Astrocyte (in vitro differentiated cells and primary cell): ENCODE measurements at places on chromosomes 1 and 21. TPM values are rescaled to one million over a fixed set of nuclear protein-coding genes. Genes with fewer than 3 reads are reported as not detected.
A peak's percentile ranks its signal among the peaks of the same experiment; 100 is the strongest.

- DNase-seq: no peak
Measured at GRCh38 chr1:19771350-19771749, 28.4 kb downstream of the TMCO4 start.

GRCh38 chr1:208151728-208152598 lies 92.2 kb downstream of the PLXNA2 start:
- DNase-seq: no peak

LCE1E gene
- not detected in 2 replicates for total RNA-seq

DNA sequence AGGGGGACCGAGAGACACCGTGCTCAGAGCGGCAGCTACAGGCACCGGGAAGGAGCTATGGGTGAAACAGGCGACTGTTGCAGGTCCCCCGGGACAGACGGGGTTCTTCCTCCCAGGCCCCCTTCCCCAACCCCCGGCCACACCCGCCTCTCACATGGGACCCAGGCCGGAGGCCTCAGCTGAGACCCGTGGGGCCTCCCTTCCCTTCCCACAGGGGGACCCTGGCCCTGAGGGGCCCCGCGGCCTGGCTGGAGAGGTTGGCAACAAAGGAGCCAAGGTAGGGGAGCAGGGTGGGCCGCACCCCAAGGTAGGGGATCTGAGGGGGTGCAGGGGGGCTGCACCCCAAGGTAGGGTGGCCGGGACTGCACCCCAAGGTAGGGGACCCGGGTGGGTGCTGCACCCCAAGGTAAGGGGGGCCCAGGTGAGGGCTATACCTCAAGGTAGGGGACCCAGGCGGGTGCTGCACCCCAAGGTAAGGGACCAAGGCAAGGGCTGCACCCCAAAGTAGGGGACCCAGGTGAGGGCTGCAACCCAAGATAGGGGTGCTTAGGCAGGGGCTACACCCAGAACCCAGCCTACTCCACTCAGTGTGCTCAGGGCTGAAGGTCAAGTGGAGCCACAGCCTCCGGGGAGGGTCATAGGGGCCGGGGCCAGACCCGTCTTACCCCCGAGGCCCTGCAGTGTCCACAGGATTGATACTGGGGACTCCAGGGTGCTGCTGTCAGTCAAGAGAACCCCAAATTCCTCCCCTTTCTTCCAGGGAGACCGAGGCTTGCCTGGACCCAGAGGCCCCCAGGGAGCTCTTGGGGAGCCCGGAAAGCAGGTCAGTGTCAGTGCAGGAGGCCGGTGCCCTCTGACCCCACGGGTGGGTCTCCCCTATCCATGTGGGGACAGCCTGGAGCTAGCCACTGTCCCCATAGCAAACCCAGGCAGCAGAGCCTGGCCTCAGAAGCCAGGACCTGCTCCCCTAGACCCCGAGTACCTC lies 22.7 kb downstream of the COL6A2 start:
- no peak for DNase-seq

DNA sequence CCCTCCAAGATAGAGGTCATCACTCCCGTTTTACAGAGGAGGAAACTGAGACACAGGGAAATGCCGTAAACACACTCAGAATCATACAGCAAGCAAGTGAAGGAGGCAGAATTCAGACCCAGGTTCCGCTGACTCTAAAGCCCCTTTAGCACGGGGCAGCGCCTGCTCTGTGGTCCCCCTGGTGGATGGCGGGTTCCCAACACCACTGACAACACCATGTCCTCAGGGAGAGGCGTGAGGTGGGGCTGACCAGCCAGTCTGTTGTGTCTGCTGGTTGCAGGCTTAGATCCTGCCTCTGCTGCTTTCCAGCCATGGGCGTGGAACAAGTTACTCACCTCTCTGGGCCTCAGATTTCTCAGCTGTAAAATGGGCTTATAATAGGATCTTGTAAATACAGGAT lies 617.3 kb downstream of the MATN1 start:
- no peak for DNase-seq

LRRC47 gene
- total RNA-seq: 48.7 and 51.5 TPM in 2 replicates

GRCh38 chr1:21349693-21350092 lies 59.4 kb upstream of the ECE1 start:
- DNase-seq: no peak

- no peak for DNase-seq
Measured at GRCh38 chr1:11576109-11576875, 77.9 kb downstream of the FBXO2 start.

C1QA gene
- total RNA-seq: not detected in 2 replicates

- no peak for DNase-seq
Measured at GRCh38 chr1:244280201-244280600, 171.5 kb downstream of the ADSS2 start.

CYP4B1 gene
- total RNA-seq: not detected in 2 replicates

DNA sequence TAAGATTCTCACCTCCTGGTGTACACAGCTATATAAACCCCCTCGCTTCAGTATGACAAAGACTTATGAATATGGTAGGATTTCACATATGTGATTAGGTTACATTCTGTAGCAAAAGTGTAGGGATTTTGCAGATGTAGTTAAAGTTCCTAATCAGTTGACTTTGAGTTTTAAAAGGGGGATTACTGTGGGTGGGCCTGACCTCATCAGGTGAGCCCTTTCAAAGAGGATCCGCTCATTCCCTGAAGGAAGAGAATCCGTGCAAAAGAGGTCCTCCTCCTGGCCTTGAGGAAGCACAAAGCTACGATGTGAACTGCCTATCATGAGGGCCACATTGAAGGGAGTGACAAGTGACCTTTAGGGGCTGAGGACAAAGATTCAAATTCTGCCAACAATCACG lies 30.6 kb upstream of the KAZN start:
- no peak for DNase-seq

GRCh38 chr1:171625225-171625624 lies 3.2 kb downstream of the MYOCOS start:
- no peak for DNase-seq

GRCh38 chr1:77308889-77309621 lies 27.2 kb downstream of the AK5 start:
- DNase-seq: no peak

ACTA1 gene
- 16.2 and 19.0 TPM in 2 replicates for total RNA-seq

DNA sequence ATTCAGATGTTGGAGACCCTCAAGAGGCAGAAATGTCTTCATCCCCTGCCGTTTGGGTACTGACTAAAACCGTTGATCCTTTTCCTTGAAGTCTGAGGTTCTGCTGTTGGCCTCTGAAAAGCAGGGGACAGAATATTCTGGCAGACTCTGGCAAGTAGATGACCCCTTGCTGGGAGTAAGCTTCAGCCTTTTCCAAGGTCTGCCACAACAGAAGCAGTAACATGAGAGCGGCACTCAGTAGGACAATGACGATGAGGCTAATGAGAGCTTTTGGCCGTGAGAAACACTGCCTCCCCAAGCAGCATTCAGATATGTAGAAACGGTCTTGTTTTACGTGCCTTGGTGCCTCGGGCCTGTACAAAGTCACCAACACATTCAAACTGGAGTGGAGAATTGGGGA lies 143.7 kb downstream of the ST6GALNAC5 start:
- DNase-seq: no peak

DNA sequence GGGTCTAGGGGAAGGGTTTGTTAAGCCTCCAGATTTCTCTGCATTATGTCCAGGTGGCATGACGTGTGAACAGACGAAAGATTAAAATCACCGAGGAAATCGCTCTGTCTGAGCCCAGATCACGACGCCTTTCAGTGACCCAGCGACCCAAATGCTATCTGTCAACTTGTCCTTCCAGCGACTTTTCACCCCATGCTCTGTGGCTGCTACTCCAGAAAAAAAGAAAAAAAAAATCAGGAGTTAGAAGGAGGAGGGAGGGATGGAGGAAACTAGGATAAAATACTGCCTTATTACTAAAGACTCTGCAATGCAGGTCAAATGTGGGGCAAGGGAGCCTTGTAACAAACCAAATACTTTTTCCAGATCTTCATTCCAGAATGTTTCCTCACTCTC lies 352.0 kb downstream of the NUF2 start:
- peak; percentile 36 for DNase-seq

DNA sequence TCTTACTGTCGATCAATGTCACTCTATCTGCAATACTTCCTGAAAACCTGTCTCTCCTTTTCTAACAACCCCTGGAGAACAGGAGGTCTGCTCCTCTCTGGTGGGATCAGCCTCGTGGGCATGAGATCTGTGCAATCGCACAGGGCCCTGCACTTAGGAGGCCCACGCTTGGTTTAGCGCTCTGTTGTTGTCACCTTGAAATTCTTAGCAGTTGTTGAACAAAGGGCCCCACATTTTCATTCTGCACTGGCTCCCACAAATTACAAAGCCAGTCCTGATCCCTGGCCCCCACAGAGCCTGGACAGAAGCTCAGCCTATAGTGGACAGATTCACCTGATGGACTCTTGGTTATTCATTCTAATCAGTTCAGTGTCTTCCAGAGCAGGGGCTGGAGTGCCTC lies 18.6 kb downstream of the SPOCD1 start:
- no peak for DNase-seq

DNA sequence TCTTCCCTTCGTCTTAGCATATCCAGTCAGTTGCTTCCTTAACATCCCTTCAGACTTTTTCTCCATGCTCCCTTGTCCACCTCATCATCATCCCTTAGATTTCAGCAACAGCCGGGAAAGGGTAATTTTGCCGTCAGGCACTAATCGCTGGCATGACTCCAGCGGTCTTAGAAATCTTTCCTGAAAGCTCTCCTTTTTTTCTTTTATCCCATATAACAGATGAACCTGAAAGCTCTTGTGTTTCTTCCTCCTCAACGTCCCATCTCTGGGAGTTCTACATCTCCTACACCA lies 10.4 kb upstream of the BOLA1 start:
- DNase-seq: no peak

GRCh38 chr1:27027575-27028250 lies 15.1 kb upstream of the TENT5B start:
- DNase-seq: no peak

DNA sequence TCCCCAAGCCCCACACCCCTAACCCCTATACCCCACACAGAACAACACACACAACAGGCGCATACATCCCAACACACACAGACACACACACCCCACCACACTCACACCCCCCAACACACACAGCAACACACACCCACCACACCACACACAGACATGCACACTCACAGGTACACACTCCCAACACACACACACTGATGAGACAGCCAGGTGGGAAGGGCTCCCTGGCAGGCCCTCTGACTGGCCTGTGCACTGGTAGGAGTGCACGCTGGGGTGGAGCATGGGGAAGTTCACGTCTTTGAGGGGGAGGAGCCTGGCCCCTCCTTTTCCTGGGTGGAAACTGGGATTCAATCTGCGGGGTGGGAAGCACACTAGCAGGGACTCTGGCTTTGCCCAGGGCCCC lies 116.7 kb downstream of the RHOU start:
- DNase-seq: no peak

DNA sequence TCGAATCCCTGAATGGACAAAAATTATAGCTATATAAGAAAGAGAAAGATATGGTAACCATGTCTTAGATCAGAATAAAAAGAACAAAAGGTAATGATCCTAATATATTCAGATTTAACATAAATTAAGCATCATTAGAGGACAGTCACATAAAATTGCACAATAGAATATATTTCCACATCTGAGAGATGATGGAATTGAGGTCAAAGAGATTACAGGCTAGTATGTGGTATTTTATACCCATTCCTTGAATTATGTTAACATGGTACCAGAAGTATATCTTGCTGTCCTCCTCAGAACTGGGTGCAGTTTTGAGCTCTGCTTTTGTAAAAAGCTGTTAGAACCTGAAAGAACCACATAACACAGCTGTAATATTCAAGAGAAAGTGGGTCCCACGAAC lies 245.6 kb upstream of the HOOK1 start:
- DNase-seq: no peak

TMPRSS3 gene
- total RNA-seq: not detected in 2 replicates

PROK1 gene
- total RNA-seq: not detected in 2 replicates

DNA sequence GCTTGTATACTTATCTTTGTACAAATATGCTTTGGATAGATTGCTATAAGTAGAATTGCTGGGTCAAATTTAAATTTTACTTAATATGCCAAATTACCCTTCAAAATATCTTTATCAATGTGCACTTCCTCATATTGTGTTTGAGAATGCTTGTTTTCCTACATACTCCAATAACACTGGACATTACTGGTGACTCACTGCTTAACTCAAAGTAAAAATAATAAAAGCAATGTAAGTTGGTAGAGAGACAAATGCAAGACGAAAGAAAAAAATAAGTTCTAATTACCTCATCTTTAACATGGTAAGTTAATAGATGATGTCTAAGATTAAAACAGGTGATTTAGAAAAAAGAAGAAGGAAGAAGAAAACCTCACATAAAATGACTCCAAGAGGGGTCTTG lies 7.9 kb upstream of the SH3GLB1 start:
- peak; percentile 31 for DNase-seq

DNA sequence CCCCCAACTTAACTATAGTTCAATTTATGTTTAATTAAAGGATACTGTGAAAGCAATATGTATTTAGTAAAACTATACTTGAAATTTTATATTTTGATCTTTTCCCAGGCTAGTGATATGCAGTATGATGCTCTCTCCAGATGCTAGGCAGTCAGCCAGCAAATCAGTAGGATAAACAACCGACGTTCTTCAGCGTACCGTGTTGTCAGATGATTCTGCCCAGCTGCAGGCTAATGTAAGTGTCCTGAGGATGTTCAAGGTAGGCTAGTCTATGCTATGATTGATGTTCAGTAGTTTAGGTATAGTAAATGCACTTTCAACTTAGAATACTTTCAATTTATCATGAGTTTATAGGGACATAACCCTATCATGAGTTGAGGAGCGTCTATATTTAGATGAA lies 762.6 kb downstream of the MRPL39 start:
- DNase-seq: no peak

KCNQ4 gene
- 0.89 and 1.5 TPM in 2 replicates for total RNA-seq

- DNase-seq: no peak
Measured at GRCh38 chr1:117375327-117375726, 8.1 kb downstream of the MAN1A2 start.

GRCh38 chr1:211013346-211014240 lies 120.4 kb downstream of the KCNH1 start:
- DNase-seq: no peak

GRCh38 chr1:112508278-112509004 lies at the start of gene WNT2B:
TSS of gene WNT2B (plus strand) at chr1:112508965. CDS start at chr1:112509263, 298 bp downstream.
- DNase-seq: no peak

- no peak for DNase-seq
Measured at GRCh38 chr1:178688244-178688643, 36.8 kb upstream of the RALGPS2 start.

GRCh38 chr21:41425954-41426675 lies at the start of gene MX1:
TSS of gene MX1 (plus strand) at chr21:41426239. CDS start at chr21:41432071, 5,832 bp downstream.
- peak; percentile 10 for DNase-seq

GRCh38 chr21:46004168-46004861 lies 22.7 kb downstream of the COL6A1 start:
- no peak for DNase-seq

DNA sequence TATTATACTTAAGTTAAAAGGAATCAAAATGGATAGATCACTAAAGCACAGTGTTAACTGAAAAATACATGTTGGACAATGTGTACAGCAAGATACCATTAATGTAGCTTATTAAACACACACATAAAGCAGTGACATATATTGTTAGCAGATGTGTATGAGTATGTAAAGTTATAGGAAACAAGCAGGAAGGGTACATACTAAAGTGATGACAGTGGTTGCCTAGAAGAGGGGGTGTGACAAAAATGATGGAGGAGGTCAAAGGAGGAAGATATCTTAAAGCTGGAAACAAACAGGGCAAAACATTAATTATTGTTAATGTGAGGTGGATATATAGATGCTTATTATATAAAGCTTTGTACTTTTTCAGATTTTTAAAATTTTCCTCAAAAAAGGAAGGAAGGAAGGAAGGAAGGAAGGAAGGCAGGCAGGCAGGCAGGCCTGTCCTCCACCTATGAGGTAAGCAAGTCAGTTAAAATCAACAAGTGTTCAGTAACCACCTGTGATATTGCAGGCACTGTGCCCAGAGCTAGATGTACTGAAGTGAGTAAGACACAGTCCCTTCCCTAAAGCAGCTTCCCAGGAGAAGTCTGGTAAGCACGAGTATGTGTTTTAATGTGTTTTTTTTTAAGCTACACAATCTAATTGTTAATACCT lies 252.9 kb upstream of the NR5A2 start:
- DNase-seq: peak; percentile 73

RHCE gene
- total RNA-seq: 0.75 and 1.4 TPM in 2 replicates
